ENCODE measurements at places on chromosomes 6 and 20.

GRCh38 chr6:162363757-162364156 is 363.8 kb downstream of the PRKN start:
- DNase-seq = no peak

DNA sequence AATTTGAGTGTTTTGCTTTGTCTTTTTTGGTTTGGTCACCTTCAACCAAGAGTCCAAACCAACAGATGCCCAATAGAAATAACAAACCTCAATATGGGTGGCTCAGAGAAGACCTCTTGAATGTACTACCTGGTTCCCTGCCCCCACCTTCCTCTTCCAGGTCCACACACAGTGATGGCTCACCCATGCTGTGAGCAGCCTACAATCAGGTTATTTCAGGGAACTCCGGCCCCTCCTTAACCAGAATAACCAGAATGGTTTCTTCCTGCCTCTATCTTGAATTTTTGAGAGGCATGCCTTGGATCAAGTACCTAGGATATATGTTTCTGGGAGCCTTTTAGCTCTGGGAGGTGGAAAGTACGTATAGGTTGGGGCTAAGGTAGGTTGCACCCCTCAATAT is 327.1 kb upstream of the PRDM1 start:
- no peak for DNase-seq

- no peak for DNase-seq
These were observed 52.6 kb downstream of the COL11A2 start for GRCh38 chr6:33139596-33140206.

GRCh38 chr6:108294297-108294726 is 542 bp upstream of the AFG1L start:
- no peak for DNase-seq

- DNase-seq = no peak
These were observed 278.0 kb downstream of the ESR1 start for GRCh38 chr6:152085451-152085921.

DNA sequence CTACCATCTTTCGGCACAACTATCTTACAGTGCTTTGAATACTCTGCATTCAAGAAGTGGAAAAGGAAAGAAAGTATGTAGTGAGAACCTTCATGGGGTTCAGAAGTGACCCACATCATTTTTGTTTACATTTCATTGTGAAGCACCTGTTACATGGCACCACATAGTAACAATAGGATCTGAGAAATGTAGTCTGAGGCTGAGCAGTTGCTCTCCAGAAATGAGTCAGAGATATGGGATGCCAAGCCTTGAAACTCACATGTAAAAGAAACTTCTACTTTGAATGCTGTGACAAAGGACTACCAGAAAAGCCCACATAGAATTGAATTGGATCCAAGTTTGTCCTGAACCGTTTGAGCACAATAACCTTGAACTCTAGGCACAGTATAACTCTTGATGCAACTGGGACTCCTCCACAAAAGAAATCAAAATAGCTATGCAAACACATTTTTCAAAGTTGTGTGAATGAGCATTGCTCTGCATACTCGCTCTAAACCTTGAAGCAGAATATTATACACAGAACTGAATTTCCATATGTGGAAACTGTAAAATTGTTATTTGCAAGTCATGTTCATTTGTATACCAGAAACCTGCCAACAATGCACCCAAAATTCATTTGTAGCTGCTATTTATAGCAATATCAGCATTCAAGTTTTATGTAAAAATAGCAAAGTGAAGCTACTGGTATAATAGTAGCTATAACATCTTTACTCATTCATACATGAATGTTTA is 400.9 kb upstream of the POU3F2 start:
- DNase-seq = no peak

- peak; percentile 95 for DNase-seq
These were observed 7.3 kb downstream of the VWA7 start for GRCh38 chr6:31769684-31770371.

- no peak for DNase-seq
These were observed 71.8 kb upstream of the CENPW start for GRCh38 chr6:126268092-126268491.

DNA sequence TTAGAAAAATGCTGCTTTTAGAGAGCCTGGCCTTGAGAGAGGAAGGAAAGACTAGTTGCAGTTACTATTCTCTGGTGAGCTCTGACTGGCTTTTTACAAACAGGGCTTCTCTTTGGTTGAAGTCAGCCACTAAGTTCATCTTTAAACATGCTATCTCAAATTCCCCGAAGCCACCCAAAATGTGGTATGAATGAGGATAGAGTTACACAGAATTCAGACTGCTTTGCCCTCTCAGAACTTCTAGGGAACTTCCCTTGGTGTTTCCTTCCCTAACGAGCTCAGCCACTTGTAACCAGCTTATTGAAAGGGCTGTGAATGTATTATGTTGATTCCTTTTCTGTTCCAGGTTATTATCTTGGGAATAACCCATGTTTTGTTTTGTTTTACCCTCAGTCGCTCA is 73.5 kb downstream of the EFHC1 start:
- DNase-seq = no peak

DNA sequence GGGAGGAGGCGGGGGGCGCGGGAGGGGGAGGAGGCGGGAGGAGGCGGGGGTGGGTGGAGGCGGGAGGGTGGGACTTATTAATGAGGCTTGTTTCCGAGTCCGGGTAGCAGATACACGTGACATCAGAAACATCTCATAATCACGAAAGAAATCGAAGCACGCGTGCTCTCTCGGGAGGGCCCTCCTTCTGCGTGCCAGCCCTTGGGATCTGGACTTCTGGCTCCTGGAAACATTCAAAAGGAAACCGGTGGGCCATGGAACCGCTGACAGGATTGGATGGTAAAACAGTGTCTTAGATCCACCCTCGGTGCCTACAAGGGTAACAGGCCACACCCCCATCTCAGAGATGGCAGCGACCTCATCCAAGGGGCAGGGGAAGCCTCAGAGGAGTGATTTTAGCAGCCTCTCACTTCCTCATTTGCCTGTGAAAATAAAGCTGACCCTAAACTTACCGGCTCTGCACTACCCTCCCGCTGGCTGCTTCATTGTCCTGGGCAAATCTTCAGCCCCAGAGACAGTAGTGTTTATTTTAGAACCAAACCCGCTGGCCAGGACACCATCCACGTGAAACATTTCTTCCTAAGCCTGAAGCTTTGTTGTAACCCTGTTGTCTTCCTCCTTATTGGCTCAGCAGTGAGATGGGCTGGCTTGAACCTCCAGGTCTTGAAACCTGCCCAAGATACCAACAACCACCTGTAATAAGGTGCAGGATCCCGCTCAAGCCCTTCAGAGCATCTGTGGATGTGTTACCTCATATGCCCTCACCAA is 97.5 kb downstream of the PSMG4 start:
- DNase-seq = peak; percentile 60

GRCh38 chr20:63544241-63544957 is 3.1 kb downstream of the SRMS start:
- DNase-seq = no peak

GRCh38 chr6:47670851-47671250 is 27.5 kb upstream of the ADGRF4 start:
- no peak for DNase-seq

DNA sequence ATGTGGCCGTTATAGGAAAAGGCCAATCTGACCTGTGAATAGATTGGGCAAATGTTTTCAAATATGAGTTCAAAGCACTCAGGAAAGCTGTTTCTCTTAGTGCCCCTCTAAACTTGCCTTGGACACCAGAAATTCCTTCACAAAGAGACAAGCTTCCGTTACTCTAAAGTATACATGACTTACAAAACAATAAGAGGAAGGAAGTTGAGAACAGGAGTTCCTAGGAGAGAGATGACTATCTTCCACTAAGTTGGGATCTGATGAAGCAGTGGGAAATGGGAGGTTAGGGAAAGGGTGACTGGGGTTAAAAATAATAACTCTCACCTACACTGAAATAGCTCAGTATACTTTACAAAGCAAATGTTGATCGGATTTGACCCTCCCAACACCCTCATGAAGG is 50.0 kb downstream of the ISM1 start:
- DNase-seq = no peak

- no peak for DNase-seq
These were observed 27.0 kb upstream of the AGPAT4 start for GRCh38 chr6:161300823-161301222.

Data from GM12892 (cell line).